T-helper 2 cell treated with Interferon-gamma antibody and Interleukin-4, amounts not matched to agents 5 μg/mL and 100 μg/mL, for 36 hours (primary cell): ENCODE measurements at places on chromosomes 4 and X.

DNA sequence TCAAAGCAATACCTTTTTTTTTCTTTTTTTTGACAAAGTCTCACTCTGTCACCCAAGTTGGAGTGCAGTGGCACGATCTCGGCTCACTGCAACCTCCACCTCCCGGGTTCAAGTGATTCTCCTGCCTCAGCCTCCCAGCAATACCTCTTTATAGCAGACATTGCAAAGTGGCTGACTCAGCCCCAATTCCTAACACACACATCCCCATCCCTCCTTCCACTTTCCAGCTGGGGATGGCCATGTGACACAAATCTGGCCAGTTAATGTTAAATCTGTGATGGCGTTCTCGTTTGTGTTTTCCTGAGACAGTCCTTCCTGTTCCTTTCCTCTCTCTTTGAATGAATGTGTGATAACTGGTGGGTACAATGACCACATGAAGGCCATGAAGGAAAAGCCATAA, 276.2 kb upstream of the KLF3 start:
- no peak for DNase-seq

GRCh38 chr4:146742416-146742815, 103.7 kb downstream of the POU4F2 start:
- no peak for DNase-seq

GRCh38 chr4:184801781-184802696, 23.7 kb downstream of the ACSL1 start:
- DNase-seq: no peak

DNA sequence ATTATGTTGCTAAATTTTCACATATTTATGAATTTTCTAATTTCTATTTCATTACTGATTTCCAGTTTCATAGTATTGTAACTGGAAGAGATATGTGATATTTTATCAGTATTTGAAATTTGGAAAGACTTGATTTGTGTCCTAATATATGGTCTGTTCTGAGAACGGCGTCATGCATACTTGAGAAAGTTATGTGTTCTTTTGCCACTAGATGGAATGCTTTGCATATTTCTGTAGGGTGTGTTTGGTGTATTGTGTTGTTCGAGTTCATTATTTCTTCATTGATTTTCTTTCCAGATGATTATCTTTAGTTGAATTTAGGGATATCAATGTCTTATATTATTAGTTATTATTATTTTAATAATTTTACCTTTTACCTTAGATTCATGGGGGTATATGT, 110.6 kb upstream of the ITM2A start:
- no peak for DNase-seq

DNA sequence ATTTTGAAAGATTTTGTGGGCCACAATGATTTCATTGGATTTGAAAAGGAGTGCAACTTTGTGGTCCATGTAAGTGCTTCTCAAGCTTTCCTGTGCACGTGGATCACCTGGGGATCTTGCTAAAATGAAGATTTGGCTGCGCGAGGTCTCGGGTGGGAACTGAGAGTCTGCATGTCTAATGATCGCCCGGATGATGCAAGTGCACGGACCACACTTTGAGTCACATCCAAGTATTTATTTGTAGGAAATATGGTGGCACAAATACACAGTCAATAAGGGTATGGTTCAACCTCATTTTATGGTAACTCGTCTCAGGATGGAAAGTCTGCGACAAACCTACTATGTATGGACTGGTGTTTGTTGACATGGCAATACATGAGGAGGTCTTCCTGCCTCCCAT, 899 bp downstream of the BMX start:
- DNase-seq: no peak

DNA sequence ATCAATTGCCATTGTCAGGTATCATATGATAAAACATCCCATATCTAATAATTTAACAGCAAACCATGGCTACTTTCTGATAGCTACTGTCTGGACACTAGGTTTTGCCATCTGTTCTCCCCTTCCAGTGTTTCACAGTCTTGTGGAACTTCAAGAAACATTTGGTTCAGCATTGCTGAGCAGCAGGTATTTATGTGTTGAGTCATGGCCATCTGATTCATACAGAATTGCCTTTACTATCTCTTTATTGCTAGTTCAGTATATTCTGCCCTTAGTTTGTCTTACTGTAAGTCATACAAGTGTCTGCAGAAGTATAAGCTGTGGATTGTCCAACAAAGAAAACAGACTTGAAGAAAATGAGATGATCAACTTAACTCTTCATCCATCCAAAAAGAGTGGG, 7.0 kb downstream of the NPY5R start:
- no peak for DNase-seq

DNA sequence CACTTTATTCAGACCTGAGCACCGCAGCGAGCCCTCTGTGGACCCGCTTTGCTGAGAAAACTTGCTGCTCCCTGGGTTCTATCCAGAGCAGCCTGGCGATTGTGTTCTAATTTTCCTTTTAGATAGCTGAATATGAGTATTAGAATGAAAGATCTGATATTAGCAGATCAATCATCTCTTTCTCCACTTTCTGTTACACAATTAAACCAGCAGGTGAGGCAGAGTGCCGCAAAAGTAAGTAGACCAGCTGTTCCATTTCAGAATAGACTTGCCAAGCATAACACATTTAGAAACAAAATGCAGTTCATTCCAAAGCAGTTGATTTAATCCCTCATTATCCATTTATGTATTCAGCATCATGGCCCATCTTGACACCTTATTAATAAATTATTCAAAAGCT, 58.6 kb downstream of the PALLD start:
- no peak for DNase-seq

DNA sequence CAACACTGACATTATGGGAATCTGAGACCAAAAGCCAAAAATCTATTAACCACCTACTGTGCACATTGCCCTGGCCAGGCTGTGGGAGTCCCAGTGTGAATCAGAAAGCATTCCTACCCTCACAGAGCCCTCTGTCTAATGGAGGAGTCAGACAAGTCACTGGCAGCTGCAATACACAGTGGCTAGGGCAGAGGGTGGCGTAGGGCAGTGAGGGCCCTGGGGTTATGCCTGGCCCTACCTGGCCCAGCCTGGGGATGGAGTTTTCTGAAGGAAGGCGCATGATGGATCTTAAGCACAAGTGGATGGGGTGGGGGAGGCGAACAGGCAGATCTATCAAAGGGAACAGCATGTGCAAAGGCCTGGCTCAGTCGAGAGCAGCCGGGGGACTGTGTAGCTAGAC, 10.8 kb downstream of the JAKMIP1 start:
- DNase-seq: no peak

DNA sequence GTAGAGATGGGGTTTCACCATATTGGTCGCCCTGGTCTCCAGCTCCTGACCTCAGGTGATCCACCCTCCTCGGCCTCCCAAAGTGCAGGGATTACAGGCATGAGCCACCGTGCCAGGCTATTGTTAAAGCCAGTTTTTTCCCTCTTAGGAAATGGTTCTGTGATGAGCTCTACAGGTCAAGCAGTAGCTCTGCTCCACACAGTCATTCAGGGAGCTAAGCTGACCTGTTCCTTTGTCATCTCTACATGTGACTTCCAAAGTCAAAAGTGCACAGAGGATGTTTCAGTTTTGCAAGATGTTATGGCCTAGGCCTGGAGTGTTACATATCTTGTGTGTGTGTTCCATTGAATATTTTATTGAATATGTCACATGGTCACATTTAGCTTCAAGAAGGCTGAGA, 11.4 kb downstream of the MCUB start:
- no peak for DNase-seq

GRCh38 chrX:127405946-127406345, 586.4 kb downstream of the PRR32 start:
- no peak for DNase-seq

DNA sequence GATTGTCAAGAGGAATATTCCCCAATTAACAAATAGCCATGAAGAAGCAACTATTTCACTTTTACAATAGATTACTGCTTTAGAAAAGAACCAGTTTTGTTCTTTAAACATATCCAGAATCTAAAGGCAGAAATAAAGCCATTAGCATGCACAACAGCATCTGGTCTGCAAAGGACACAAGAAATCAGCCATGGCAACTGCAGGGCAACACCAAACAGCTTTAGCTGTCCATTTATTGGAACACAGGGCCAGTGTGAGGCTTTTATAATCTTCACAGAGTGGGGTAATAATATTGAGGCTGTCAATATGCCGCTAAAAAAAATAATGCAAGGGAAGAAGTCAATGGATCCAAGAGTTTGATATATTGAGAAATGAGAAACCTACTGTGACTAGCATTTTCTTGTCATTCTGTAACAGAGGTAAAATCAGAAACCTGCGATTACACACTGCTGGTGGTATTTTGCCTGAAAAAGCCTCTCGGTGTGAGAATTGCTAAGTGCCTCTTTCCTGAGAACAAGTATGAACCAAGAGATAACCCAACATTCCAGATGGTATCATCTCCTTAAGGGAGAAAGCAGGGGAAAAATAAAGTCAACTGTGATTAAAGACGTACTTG, 2.7 kb upstream of the BANK1 start:
- DNase-seq: no peak

DNA sequence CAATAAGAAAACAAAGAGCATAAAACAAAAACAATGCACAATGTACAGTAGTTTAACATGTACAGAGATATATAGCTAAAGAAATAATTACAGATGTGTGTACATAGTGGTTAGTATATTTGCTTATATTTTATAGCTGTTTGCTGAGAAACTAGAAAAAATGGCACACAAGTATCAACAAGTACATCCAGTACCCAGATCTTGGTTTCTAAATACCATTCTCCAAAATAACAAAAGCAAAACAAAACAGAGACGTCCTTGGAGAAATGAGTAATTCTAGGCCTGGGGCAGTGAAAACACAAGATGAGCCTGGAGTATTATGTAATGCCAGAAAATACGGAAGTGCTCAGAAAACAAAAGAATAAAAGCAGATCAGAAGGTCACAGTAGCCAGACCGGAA, 189.6 kb downstream of the TMEM47 start:
- no peak for DNase-seq

GRCh38 chr4:169260217-169260866, 10.4 kb downstream of the SH3RF1 start:
- no peak for DNase-seq

- no peak for DNase-seq
Measured at GRCh38 chr4:141041021-141041476, 92.2 kb downstream of the RNF150 start.
